ENCODE measurements at places on chromosomes 5 and 9.
A peak's percentile ranks its signal among the peaks of the same experiment; 100 is the strongest.

GRCh38 chr5:150624334-150625163 is 15.9 kb upstream of the SYNPO start:
- no peaks in the 10 kb centered on the region for H3K27me3 ChIP-seq
- H3K36me3 ChIP-seq: no peaks in the 10 kb centered on the region
- peaks cover 65% of the 10 kb centered on the region for H3K4me1 ChIP-seq

DNA sequence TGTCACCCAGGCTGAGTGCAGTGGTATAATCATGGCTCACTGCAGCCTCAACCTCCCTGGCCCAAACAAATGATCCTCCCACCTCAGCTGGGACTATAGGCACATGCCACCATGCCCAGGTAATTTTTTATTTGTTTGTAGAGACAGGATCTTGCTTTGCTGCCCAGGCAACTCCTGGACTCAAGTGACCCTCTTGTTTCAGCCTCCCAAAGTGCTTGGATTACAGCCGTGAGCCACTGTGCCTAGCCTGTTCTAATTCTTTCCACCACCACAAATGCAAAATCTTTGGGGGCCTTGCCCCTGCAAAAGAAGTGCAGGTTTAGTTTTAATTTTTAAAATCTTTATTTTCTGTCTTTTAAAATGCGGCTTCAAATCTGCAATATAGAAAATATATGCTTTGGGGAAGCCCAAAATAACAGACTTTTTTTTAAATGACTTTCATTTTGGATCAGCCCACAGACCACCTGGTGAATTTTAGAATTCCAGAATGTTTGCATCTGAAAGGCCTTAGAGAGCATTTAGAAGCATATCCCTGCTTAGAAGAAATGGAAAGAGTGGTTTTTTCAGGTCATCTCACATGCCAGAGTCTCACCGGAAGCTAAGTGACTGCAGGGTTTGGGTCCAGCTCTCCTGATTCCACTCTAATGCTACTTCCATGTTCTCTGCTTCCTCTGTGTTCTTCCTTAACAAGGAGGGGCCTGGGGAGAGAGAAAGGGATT is 111.4 kb upstream of the FER start:
- H3K36me3 ChIP-seq: no peaks in the 10 kb centered on the region
- peaks cover 9% of the 10 kb centered on the region for H3K4me1 ChIP-seq
- no peaks in the 10 kb centered on the region for H3K27me3 ChIP-seq
- H3K27ac ChIP-seq: no peak overlapping the region
- H3K4me3 ChIP-seq: no peak overlapping the region

DNA sequence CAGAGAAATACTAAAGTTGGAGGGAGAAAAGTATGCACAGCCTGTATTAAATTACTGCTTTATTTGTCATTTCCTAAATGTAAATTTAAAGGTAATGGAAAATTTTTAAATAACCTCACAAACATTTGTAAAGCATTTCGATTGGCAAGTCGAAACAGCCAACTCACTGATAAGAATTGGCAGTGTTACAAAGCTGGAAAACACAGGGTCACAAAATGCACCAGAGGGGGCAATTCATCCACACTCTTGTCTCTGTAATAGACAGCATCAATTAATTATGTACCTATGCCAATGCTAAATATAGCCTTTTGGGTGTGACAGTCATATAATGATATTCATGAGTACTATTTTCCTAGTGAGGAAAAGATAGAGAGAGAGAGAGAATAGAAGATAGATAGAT is 140.6 kb upstream of the PRLR start:
- no peaks in the 10 kb centered on the region for H3K4me1 ChIP-seq
- H3K27ac ChIP-seq: no peak overlapping the region
- H3K4me3 ChIP-seq: no peak overlapping the region
- no peaks in the 10 kb centered on the region for H3K36me3 ChIP-seq
- no peak for DNase-seq

- H3K27me3 ChIP-seq: no peaks in the 10 kb centered on the region
- H3K4me3 ChIP-seq: no peak overlapping the region
- H3K27ac ChIP-seq: no peak overlapping the region
- no peaks in the 10 kb centered on the region for H3K36me3 ChIP-seq
- no peak for DNase-seq
Measured at GRCh38 chr5:107532169-107532878, 138.4 kb downstream of the EFNA5 start.

DNA sequence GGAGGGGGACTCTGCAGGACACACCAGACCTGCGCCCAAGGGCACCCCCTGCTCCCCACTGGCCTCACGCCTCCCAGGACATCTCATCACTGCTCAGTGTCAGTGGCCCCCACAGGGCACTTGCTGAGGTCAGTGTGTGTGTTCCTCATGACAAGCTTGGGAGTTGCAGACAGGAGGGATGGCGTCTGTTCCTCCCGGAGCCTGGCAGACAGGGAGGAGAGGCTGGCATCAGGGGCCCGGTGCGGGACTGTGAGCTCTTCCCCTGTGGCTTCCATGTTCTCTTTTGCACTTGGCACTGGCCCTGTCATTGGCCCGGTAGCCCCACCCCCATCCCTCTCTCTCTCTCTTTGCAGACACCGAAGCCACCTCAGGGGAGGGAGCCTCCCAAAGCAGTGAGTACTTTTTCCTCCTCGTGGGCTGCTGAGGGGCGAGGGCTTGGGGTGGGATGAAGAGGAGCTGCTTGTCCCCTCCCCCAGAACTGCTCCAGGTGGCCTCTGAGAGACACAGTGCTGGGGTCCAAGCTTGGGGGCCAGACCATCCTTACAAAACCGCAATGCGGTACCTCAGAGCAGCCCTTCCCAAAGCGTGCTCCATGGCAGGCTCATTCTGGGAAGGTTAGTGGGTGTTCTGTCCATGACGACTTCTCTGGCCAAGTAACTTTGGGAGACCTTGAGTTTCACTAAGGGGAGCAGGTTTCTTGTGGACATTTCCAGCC is 75.7 kb downstream of the AMBP start:
- no peak overlapping the region for H3K4me3 ChIP-seq
- no peak for DNase-seq
- peaks cover 4% of the 10 kb centered on the region for H3K36me3 ChIP-seq
- H3K27ac ChIP-seq: peak overlapping the region; percentile 95
- no peaks in the 10 kb centered on the region for H3K27me3 ChIP-seq

DNA sequence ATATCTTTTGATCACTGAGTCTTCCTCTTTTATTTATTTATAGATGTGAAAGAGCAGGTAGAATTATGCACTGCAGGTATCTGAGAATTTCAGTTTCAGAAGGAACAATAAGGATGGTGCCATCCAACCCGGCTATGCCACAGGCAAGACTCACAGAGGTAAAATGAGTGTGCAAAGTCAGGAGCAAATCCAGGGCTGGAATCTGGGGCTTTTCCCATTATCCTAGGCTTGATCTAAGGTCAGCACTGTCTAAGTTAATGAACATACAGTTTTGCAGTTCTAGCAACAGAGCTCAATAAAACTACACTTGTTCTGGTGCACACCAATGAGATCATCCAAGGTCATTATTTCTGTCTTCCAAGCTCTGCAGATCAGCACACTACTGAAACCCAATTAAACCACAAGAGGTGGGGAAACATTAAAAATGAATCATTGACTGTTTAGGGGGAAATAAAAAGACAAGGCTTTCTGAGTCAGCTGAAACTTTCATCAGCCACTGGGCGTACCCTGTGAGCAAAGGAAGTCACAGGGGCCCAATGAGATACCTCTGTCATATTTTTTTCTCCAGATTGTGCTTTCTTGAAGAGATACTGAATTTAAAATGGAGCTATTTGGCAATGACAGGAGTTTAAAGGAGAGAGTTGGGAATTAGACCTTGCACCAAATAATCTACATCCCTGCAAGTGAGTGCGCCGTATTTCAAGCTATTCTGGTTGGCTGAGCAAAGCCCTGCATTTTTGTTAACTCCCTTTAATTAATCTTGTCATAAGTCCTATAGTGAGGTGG is 662.2 kb upstream of the ZNF608 start:
- H3K27me3 ChIP-seq: no peaks in the 10 kb centered on the region
- H3K4me3 ChIP-seq: no peak overlapping the region
- H3K4me1 ChIP-seq: peaks cover 50% of the 10 kb centered on the region
- no peak for DNase-seq
- no peaks in the 10 kb centered on the region for H3K36me3 ChIP-seq
- H3K27ac ChIP-seq: peak overlapping the region; percentile 74

DNA sequence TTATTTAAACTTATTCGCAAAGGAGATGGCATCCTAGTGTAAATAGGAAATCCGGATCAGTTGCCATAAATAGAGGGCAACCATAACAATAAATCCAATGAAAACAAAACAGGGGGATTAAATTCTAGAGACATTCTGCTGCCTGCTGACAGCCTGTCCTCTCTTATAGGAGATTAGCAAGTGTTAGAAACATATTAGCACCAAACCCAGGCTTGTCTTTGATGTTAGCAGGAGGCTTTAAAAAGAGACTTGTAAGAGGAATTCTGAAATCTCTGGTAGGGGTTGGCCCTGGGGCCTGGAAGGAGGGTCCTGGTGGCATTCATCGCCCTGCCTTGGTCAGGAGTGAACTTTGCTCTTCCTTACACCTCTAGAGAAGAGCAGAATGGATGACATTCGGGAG is 21.6 kb downstream of the NDST1 start:
- H3K4me3 ChIP-seq: no peak overlapping the region
- peak overlapping the region; percentile 63 for H3K27ac ChIP-seq
- no peaks in the 10 kb centered on the region for H3K27me3 ChIP-seq
- peaks cover 18% of the 10 kb centered on the region for H3K36me3 ChIP-seq

DNA sequence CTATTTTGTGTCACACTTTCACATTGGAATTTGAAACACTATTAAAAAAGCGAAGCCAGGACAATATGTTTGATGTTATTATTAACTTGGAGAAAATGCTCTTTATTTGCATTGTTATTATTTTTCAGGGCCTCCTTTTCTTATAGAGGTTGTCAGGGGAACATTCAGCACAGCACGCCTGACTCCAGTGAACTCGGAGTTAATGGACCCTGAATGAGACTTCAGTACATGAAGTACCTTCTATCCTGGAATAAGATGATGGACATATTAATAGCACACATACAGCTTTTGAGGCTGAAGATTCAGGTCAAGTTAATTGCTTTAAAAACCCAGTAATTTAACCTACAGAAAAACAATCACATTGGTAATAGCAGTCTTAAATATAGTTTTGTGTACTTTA is 652.9 kb downstream of the SEMA5A start:
- no peak overlapping the region for H3K4me3 ChIP-seq
- H3K36me3 ChIP-seq: no peaks in the 10 kb centered on the region
- no peak overlapping the region for H3K27ac ChIP-seq
- DNase-seq: no peak

DNA sequence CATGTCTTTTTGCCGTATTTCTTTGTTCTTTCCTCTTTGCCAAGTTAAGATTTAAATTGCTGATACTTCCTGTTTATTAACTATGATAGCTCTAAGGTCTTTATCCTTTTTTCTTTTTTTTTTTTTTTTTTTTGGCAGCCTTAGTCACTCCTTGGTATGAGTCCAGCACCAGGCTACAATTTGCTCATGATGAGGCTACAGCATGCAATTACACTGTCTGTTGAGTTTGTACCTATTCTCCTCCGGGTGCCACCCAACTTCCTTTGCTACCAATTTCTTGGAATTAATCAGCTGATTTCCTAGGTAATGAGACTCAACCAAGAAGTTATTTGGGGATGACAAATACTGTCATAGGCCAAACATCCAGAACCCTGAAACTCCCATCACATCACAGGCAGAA is 25.5 kb downstream of the ACTL7B start:
- DNase-seq: no peak
- H3K36me3 ChIP-seq: no peaks in the 10 kb centered on the region
- no peak overlapping the region for H3K4me3 ChIP-seq
- H3K27me3 ChIP-seq: no peaks in the 10 kb centered on the region
- H3K27ac ChIP-seq: no peak overlapping the region

GRCh38 chr9:15187589-15187988 is 119.4 kb downstream of the TTC39B start:
- no peak overlapping the region for H3K27ac ChIP-seq
- no peaks in the 10 kb centered on the region for H3K27me3 ChIP-seq
- no peak for DNase-seq
- H3K4me1 ChIP-seq: no peaks in the 10 kb centered on the region
- H3K4me3 ChIP-seq: no peak overlapping the region
- H3K36me3 ChIP-seq: peaks cover 32% of the 10 kb centered on the region

- H3K27me3 ChIP-seq: no peaks in the 10 kb centered on the region
- no peaks in the 10 kb centered on the region for H3K4me1 ChIP-seq
- H3K36me3 ChIP-seq: no peaks in the 10 kb centered on the region
Measured at GRCh38 chr5:93461756-93462155, 119.3 kb downstream of the NR2F1-AS1 start.

DNA sequence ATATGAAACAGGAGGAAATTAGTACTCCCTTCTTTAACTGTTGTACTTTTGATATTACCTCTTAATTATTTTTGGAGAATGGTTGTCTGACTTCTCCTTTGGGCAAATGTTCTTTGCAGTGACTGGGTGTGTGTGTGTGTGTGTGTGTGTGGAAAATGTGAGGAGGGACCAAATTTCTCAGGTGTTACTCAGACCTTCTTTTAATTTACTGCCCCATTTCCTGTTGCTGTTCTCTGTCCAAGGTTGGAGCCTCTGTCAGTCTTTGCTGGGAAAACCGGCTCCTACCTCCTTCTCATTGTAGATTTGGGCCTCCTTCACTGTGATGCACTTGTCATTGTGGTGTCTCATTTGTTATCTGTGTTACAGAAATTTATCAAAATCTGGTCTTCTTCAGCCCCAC is 68.4 kb downstream of the PBX3 start:
- no peaks in the 10 kb centered on the region for H3K27me3 ChIP-seq
- H3K36me3 ChIP-seq: no peaks in the 10 kb centered on the region
- H3K4me3 ChIP-seq: no peak overlapping the region
- DNase-seq: no peak
- H3K4me1 ChIP-seq: no peaks in the 10 kb centered on the region
- no peak overlapping the region for H3K27ac ChIP-seq

DNA sequence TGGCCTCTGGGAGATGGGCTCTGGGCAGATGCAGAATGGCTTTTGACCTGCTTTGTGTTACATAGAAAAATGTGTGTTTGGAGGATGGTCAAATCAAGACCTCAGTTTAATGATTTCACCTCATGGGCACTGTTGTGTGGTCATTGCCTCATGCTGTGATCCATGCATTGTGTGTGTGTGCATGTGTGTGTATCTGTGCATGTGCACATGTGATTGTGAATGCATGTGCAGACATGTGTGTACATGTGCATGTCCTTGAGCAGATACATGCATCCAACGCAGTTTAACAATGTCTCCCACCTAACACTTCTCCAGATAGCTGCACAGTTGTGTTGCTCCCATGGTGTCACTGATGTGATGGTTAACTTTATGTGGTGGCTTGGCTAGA is 40.1 kb upstream of the S1PR3 start:
- H3K4me1 ChIP-seq: no peaks in the 10 kb centered on the region
- no peak overlapping the region for H3K4me3 ChIP-seq
- no peak overlapping the region for H3K27ac ChIP-seq
- H3K27me3 ChIP-seq: no peaks in the 10 kb centered on the region

Measured in thoracic aorta (tissue), 2 donors.